NCI-H748 treated with DMSO at 0.1 percent for 48 hours (cell line): ENCODE measurements at places on chromosomes 3 and 15.

- DNase-seq: no peak
These were observed 63.8 kb downstream of the CASR start for GRCh38 chr3:122247087-122247824.

GRCh38 chr3:71361334-71361890 is 222.1 kb downstream of the FOXP1 start:
- no peak for DNase-seq

GRCh38 chr3:10526366-10526765 is 21.0 kb upstream of the ATP2B2 start:
- DNase-seq: no peak

DNA sequence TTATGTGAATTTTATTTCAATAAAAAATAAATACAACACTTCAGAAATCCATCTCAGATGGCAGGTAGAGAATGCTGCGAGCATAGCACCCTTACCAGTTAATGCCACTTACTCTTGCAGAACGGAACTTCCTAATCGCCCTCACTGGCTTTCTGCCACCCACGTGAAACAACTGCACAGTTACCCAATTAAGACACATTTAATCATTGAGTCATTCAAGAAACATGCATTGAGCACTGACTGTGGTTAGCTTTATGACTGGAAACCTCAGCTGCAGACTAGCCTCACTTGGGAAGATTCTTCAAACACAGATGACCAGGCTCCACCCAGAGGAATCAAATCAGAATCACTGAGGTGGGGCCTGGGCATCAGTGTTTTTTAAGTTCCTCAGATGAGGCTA is 5.6 kb upstream of the MFGE8 start:
- DNase-seq: no peak

GRCh38 chr3:57942872-57943283 is 65.3 kb upstream of the FLNB start:
- no peak for DNase-seq

GRCh38 chr15:63403254-63403945 is 21.8 kb upstream of the CA12 start:
- DNase-seq: no peak

GRCh38 chr3:4643904-4644547 is 150.9 kb downstream of the ITPR1 start:
- DNase-seq: no peak

GRCh38 chr3:68977486-68978167 is 35.9 kb downstream of the EOGT start:
- no peak for DNase-seq

DNA sequence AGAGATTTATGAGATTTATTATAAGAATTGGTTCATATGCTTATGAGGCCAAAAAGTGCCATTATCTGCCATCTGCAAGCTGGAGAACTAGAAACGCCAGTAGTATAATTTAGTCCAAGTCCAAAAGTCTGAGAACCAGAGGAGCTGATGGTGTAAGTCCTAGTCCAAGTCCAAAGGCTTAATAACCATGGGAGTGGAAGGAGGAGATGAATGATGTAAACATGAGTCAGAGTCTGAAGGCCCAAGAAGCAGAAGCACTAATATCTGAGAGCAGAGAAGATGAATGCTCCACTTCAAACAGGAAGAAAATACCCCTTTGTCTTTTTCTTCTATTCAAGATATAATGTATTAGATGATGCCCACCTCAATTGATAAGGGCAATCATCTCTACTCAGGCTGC is 185.7 kb downstream of the CGGBP1 start:
- DNase-seq: no peak

GRCh38 chr15:60003243-60004008 is 685 bp upstream of the FOXB1 start:
- no peak for DNase-seq

DNA sequence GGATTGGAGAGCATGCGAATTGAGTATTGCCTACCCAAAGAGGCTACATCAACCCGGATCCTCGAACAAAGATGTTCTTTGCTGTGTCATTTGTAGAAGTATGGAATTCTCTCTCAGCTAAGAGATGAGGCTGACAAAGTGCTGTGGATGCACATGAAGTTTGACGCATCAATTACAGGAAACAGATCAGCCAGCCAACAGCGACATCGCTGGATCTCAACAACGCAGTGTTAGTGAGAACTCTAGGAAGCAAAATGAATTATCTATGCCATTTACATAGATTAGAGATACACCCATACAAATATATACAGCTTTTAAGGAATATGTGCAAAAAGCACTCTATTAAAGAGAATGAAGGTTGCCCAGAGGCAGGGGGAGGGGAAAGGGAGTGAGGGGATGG is 160.6 kb upstream of the RGMA start:
- no peak for DNase-seq

DNA sequence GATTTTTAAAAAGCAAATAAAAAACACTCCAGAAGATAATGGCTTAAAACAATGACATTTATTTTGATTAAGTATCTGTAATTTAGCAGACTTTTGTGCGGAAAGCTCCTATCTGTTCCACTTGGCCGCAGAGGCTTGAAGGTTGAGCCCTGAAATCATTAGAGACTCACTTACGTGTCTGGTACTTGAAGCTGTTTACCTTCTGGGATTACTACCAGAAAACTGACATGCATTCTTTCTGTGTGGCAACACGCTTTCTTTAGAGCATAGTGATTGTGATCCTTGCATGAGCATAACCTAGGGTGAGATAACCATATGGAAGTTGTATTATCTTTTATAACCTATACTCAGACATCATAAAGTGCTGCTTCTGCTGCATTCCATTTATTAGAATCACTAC is 298.5 kb downstream of the SI start:
- peak; percentile 38 for DNase-seq

DNA sequence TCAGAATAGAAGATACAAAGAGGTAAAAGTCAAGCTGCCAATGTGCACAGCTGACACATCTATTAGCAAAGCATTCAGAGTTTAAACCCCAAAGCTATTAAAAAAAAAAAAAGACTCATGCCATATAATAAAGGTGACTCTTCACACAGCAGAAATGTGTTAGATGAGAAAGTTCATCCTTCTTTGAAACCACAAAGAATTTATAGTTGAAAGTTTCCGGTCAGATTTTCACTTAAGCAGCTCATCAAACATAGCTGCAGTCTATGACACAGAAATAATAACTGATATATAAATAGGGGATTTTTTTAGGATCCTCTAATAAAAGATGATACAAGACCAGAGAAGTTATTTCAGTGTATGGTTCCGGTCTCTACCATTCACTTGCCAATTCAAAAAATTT is 76.6 kb downstream of the WWTR1 start:
- no peak for DNase-seq

DNA sequence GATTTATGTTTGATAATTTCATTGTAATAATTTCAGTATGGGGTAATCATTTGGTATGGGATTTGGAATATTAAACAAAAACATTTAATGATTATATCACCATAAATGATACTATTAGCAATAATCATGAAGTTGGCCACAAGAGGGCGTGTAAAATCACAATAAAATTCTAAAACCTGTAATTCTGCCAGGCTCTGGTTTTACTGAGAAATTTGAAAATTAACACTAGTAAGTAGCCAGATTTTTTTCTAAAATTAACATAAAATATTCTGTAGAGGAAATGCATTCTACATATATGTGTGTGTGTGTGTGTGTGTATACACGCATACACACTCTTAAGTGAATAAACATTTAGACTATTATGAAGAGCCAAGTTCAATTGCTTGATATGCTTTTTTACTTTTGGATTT is 40.5 kb downstream of the FEZF2 start:
- no peak for DNase-seq

- DNase-seq: no peak
These were observed 13.7 kb upstream of the SEMA3B start for GRCh38 chr3:50255251-50255615.

GRCh38 chr15:80006946-80007345 is 36.0 kb upstream of the BCL2A1 start:
- no peak for DNase-seq

DNA sequence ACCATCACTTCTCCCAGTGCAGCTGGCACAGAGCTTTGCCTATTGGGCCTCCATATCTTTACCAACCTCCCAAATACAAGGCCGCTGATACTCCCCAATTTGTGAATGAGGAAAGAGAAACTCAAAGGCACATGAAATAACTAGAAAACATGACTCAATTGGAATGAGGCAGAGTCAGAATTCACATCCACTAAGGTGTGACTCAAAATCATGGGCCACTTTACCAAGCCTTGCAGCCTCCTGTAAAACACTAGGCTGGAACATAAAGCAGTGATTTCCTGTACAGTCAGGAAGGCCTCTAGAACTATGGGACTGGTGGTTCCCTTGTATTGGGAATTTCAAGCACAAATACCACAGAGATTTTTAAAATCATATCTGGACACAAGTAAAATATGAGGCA is 128.6 kb downstream of the DCLK3 start:
- no peak for DNase-seq

DNA sequence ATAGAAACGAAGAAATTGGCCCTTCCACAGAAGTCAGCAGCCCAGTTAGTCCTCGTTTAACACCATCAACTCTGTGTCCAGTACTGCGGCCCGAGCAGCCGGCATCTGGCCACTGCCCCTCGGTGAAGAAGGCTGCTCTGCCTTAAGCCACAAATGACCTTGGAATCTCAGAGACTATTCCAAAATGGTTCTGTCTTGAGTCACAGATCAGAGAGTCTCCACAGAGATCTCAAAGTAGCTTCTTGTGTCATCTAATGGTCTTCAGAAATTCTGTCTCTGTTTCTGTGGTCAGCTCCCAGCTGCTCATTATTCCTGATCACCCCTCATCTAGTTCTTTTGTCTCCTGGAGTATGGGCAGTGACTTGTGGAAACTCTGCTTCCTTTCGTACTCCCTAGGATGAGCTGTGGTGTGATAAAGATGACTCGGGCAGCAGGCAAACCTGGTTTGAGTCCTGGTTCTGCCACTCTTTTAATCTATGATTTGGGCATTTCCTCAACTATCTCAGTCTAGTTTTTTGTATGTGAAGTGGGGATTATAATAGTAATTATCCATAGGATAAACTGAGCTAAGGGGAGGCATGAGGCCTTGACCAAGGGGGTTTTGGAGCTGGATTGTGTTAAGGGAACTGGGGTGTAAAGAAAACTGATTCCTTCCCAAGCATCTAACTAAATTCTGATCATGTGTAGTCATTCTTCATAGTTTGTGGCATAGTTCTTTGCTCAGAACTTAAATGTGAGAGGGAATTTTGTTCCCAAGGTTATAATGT is 22.6 kb downstream of the CRTC3 start:
- no peak for DNase-seq

GRCh38 chr3:60202052-60202726 is 1049.1 kb downstream of the FHIT start:
- DNase-seq: peak; percentile 50

GRCh38 chr15:59401824-59402569 is 29.3 kb upstream of the MYO1E start:
- peak; percentile 55 for DNase-seq

DNA sequence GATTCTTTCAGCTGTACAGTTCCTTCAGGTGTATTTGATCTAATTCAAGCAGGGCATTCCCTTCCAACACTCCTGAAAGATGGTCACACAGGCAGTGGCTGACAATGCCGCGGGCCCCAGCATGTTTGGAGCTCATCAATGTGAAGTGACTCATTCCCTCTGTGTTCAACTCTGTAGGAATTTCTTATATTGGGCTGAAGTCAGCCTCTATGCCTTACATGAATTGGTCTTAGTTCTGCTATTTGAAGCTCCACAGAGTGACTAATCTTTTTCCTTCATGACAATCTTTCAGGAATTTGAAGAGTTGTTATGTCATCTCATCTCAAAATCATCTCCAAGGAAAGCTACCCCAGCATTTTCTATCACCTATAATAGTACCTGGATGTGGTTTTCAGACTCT is 142.5 kb upstream of the C2CD4B start:
- no peak for DNase-seq

GRCh38 chr15:50281427-50281826 is 15.9 kb upstream of the HDC start:
- no peak for DNase-seq

DNA sequence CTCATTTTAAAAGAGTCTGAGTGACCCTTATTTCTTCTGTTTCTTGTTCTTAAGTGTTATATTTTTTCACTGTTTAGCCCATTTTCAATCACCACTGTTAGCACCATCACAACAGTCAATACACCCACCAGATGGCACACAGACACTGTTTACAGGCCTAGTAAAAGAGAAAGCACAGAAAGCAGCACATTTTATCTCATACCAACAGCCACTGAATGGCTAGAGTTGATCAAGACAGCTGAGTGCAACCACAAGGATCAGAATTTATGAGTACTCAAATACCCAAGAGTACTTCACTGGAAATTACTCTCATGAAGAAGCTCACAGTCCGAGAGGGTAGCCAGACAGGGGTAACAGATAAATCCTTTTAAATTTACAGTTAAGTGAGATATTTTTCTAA is 127.0 kb downstream of the TFDP2 start:
- DNase-seq: no peak

- DNase-seq: no peak
These were observed 13.5 kb upstream of the ZNF592 start for GRCh38 chr15:84734794-84735479.

DNA sequence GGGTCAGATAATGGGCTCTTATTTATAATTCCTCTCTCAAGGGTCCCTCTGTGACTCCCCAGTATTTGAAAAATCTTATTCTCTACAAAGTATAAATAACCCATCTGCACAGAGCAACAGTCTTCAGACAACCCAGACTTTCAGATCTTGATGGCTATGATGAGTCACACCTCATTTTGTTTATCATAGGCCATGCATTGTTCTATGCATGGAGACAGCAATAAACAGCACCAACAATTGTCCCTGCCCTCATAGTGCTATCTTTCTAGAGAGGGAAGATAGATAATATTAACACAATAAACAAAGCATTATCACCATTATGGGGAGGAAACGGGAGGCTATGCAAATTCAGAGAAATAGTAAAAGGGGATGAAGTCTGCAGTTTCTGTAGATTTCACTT is 13.4 kb downstream of the FHIT start:
- DNase-seq: no peak

DNA sequence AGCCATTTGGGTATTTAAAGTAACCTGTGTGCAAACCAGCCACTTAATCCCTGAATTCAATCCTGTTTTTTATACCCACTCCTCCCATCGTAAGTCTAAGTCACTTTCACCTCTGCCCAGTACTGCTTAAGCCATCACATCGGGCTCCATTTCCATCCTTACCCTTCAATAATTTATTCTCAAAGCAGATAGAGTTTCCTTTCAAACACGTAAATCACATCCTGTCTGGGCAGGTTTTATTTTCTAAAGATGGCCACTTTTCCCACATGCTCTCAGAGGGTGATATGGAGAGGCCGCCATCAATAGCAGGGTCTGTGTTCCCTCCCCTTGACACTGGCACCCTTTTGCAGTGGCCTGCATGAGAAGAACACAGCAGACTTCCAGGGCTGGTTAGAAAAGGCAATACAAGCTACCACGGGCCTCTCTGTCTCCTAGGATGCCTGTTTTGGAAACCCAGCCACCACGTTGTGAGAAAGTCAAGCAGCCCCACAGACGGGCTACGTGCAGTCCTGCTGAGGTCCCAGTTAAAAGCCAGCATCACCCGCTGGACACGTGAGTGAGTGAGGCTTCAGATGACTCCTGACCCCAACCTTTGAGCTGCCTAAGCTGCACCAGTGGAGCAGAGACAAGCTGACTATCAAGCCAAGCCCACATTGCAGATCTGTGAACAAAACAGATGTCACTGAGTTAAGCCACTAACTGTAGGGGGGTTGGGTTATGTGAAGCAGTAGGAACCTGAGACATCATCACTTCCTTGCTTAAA is 241.8 kb upstream of the SLCO3A1 start:
- no peak for DNase-seq
